Bone marrow (tissue), 2 donors: ENCODE measurements at places on chromosomes 12 and 14.

GRCh38 chr12:55707841-55708694 lies at the start of gene ITGA7:
Gene ITGA7, minus strand, starts transcription at chr12:55707904. Its CDS starts 222 bp downstream, at chr12:55707682.
- DNase-seq, result no peak

GRCh38 chr12:4148418-4149056 lies 125.0 kb upstream of the CCND2 start:
- peak; percentile 36 for DNase-seq

DNA sequence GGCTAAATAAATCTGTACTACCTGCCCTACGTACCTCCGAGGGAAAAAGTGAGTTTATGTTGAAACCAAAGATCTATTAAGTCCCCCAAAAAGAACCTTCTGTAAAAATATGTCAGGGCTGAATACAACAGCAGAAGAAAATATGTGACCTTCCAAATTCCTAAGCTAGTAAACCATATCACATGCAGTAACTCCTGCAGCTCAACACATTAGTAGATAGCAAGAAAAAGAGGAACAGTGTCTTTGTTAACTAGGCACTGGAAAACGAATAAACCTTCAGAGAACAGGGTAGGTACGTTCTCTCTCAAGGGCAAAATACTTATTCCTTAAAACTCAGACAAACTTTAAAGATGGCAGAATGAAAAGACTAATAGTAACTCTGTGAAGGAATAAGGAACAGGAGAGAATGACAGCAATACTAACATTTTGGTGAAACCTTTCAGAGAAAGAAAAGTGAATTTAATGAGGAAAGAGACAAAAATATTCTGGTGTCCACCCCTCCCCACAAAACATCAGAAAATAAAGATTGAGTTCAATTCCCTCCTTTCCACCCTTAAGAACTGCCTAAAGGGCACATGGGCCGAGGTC lies 18.0 kb downstream of the CBX5 start:
- DNase-seq, result no peak

- DNase-seq, result peak; percentile 14
Measured at GRCh38 chr12:89059721-89060541, 292.4 kb downstream of the DUSP6 start.

- no peak for DNase-seq
Measured at GRCh38 chr14:32430326-32430725, 101.2 kb downstream of the AKAP6 start.

- DNase-seq, result no peak
Measured at GRCh38 chr12:129071362-129071761, 218.1 kb downstream of the GLT1D1 start.

- no peak for DNase-seq
Measured at GRCh38 chr14:68047906-68048305, 228.3 kb downstream of the RAD51B start.

- DNase-seq, result no peak
Measured at GRCh38 chr12:59946635-59947034, 350.8 kb downstream of the SLC16A7 start.

DNA sequence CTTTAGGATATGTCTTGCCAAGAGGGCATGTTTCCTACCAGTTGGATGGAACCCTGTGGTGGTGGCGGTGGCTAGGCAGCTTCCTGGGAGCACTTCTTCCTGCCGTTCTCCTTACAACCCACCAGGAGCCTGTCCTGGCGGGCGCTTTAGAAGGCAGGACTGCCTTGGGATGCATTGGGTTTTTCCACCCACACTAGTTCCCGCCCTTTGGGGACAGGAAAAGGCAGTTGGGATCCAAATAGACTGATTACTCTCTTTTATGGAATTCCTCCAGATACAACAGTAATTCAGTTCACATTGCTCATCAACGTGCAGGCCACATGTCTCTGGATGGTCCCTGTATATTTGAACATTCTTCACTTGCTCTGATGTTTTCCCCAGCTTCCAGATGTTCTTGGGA lies 305.7 kb upstream of the SSTR1 start:
- DNase-seq, result no peak

DNA sequence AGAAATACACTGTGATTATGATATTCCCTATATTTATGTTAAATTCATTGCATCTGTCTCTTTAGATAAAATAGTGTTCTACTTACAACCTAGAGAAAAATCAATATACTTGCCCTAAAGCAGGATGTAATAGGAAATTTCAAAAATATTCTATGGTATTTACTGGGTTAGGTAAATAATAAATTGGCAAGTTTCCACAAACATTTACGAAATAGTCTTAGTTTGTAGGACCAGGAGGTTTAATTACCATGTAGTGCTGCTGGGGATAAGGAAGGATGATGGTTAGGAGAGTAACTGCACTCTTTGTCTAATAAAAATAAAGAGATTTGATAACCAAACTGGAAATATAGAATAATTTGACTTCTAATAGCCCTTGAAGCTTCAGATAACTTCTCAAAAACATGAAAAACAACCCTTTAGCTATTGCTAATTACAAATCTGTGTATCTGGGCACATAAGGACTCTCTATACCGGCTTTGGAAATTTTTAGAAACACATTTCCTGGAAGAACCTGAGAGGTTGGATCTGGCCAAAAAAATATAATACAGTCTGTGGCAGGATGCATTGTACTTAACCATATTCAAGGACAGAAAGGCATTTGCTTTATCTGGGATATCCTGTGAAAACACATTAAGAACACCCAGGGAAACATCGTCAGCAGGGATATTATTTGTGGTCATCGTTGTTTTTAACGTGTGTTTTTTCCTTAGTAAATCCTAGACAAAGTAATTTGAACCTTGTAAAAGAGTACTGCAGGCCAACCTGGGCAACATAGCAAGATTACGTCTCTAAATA lies 36.7 kb upstream of the TMCC3 start:
- no peak for DNase-seq

- DNase-seq, result no peak
Measured at GRCh38 chr14:66649498-66649897, 141.6 kb downstream of the GPHN start.

DNA sequence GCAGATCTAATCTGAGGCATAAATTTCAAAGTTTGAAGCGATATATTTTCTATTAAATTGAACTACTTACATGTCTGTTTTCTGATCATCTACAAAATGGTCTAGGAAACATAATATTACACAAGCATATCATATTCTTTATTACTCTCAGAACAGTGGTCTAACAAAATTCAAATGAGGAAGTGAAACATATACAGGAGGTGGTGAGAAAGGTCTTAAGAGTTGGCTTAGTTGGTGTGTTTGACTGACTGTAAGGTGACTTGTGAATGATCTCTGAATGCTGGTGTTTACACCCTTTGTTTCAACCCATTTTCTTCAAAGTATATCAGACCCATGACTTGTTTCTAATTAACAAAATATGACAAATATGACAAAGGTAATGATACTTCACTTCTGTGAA lies 1156.8 kb downstream of the SLC16A7 start:
- DNase-seq, result no peak

DNA sequence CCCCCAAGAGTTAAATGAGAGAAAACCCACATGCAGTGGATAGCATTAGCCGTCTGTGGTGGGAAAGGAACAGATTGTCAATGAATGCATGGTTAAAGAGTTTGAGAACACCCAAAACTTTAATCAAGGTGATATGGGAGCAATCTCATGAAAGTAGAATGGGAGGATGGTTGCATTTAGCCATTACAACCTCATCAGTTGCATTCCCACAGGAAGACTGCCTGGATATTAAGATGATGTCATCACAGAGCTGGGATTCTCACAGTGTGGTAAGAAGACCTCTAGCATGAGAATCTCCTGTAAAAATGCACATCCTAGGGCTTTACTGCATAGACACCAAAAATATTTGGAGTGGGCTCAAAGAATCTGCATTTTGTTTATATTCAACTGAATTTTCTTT lies 284.9 kb downstream of the RGS6 start:
- DNase-seq, result no peak

DNA sequence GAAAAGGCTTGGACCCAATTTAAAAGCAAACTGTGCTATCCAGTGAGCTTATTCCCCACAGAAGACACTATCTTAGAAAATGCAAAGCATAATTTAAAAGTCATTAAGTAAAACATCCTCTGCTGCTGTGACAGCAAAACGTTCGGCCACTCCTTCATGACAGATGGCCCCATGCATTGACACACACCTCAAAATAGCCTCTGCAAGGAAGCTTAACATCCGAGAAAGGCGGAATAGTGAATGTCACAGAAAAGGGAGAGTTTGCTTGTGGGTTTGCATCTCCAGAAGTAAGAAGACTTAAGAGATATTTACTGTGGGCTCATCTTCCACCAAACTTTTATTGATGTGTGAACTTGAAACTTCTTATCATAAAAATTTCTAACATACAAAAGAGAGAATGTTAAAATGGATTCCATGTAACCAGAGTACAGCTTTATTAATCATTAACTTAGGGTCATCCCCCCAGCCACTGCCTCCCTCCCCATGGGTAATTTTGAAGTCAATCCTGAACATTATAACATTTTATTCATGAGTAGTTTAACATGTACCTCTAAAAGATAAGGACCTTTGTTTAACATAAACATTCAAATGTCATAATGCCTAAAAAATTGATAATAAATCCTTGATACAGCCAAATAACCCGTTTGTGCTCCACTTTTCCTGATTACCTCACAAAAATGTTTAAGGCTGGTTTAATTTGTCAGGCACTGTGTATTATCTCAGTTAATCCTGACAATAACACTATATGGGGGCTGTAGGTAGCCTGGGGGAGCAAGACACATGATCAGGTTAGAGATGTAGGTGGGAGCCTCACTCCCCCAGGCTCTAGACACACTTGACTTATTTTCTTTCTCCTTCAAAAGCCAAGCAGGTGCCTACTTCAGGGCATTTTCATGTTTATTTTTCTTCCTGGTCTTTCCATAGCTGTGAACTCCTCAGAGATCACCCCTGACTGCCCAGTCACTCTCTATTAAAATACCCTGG lies 119.7 kb upstream of the TMCC3 start:
- no peak for DNase-seq

DNA sequence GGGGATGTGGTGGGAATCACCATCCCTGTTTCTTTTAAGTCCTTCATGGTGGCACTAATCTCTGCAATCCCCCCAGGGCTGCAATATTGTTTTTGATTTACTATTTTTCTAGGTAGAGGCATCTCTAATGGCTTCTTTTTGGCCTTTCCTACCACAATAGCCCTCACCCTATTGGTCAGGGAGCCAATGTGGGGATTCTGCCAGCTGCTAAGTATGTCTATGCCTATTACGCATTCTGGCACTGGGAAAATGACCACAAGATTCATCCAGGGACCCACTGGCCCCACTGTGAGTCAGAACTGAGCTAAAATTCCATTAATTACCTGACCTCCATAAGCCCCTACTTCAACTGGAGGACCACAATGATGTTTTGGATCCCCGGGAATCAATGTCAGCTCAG lies 15.9 kb upstream of the GLIPR1L2 start:
- no peak for DNase-seq

- no peak for DNase-seq
Measured at GRCh38 chr14:22131749-22132476, 457.1 kb downstream of the DAD1 start.

GRCh38 chr14:89386212-89386886 lies 30.7 kb downstream of the FOXN3 start:
- DNase-seq, result no peak

GRCh38 chr12:75662511-75663159 lies 151.2 kb upstream of the KRR1 start:
- DNase-seq, result no peak

- no peak for DNase-seq
Measured at GRCh38 chr12:74900232-74900631, 309.4 kb downstream of the KCNC2 start.

- no peak for DNase-seq
Measured at GRCh38 chr12:131505561-131505960, 205.3 kb upstream of the SFSWAP start.

- no peak for DNase-seq
Measured at GRCh38 chr12:30990776-30991175, 64.2 kb downstream of the TSPAN11 start.

- no peak for DNase-seq
Measured at GRCh38 chr14:55599250-55599879, 19.4 kb downstream of the KTN1 start.

DNA sequence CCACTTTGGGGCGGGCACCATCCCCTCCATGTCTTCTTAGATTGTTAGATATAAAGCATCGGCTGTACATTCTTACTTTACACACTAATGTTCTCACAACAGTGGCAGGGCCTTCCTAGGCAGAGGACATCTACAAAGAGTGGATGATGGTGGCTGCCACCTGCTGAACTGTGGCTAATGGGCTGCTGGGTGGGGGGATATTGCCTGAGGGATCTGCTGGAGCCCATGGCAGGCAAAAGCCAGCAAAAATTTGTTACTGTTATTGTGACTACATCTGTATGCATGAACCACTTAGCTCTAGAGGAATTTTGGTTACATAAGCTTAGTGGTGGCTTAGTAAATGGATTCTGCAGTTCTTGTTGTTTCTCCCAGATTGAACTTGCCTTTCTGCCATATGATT lies 52.6 kb downstream of the DIP2B start:
- DNase-seq, result no peak

- DNase-seq, result no peak
Measured at GRCh38 chr12:104890476-104891096, 67.5 kb downstream of the SLC41A2 start.

GRCh38 chr12:20040831-20041230 lies 327.5 kb upstream of the PDE3A start:
- no peak for DNase-seq
